Activated CD8-positive, alpha-beta memory T cell treated with anti-CD3 and anti-CD28 coated beads, Interleukin-2, amount 50 U/mL, for 48 hours (primary cell): ENCODE measurements at places on chromosomes 12 and 14.

- DNase-seq, result no peak
Observed at GRCh38 chr14:100350986-100351385, 27.8 kb downstream of the SLC25A47 start.

- no peak for DNase-seq
Observed at GRCh38 chr14:105281371-105282097, 19.3 kb downstream of the BRF1 start.

DNA sequence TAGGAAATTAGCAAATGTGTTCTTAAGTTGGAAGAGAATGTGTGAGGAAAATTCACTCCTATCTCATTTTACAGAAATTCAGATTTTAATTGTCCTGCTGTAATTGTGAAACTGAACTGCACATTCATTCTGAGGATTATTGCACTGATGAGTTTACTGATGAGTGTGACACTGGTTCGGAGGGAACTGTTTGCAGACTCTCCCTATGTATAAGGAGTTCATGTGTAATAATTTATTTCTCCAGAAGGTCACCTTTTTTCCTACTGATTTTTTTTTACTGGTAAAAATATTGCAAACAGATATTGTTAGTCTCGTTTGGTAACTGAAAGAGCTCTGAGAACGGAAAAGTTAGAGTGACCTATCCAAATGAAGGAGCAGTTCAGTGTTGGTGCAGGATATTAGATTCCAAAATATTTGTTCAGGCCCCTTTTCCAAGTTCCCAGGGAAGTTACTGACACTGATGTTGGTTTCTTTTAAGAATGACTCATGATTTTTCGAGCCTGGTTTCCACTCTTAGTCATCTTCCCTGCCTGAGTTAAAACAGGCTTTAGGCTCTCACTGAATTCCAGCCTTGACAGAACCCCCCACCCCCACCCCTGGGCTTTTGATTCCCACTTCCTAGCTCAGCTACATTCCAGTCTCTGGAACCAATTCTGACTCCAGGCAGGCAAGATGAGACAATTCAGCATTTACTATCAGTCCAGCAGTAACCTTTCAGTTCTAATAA, 18.4 kb downstream of the ANO6 start:
- no peak for DNase-seq

DNA sequence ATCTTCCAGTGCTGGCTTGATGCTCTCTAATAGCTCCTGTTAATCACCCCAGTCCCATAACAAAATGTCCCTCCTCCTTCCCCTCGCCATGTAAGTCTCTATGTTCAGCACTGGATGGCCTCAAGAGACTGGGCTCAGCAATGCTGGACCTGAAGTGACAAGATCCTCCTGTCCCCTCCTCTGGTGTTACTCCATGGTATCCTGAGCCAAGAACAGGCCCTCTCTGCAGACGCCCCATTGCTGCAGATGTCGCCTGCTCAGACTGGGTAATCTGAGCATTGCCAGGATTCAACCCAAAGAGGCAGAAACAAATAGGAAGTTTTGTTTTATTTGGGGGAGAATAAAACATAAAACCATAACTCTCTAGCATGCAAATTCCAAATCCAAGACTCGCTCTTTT, 149.7 kb downstream of the NTF3 start:
- DNase-seq, result no peak

GRCh38 chr12:51247523-51248206, 9.0 kb downstream of the DAZAP2 start:
- no peak for DNase-seq

- DNase-seq, result no peak
Observed at GRCh38 chr14:85291731-85292130, 238.2 kb upstream of the FLRT2 start.

- no peak for DNase-seq
Observed at GRCh38 chr14:94025720-94026119, 420 bp upstream of the OTUB2 start.

DNA sequence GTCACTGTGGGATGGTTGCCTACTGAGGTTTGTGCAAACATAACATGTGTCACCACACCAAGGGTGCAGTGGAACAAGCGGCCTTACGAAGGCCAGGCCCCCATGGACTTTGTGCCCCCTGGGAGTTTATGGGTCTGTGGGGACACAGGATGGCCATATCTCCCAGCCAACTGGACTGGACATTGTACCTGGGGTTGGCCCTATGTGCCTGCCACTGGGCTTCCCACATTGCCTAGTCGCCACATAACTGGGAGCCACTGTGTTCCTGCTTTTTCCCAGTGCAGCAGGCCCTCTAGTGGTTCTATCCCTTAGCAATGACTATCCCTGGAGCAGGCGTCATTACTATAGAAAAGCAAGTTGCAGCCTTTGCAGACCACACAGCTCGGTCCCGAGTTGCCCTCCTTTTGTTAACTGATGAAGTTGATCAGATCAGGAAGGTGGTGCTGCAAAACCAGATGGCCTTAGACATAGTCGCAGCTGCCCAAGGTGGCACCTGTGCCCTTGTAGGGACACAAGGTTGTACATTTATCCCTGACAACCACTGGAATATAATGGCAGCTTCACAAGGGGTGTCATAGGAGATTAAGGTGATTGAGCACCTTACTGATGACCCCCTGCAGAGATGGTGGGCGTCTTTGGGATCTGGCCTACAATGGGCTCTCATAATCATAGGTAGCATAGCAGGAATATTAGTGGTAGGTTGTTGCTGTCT, 15.2 kb upstream of the RNASE12 start:
- no peak for DNase-seq

- no peak for DNase-seq
Observed at GRCh38 chr12:117038919-117039318, 60.3 kb downstream of the TESC start.

DNA sequence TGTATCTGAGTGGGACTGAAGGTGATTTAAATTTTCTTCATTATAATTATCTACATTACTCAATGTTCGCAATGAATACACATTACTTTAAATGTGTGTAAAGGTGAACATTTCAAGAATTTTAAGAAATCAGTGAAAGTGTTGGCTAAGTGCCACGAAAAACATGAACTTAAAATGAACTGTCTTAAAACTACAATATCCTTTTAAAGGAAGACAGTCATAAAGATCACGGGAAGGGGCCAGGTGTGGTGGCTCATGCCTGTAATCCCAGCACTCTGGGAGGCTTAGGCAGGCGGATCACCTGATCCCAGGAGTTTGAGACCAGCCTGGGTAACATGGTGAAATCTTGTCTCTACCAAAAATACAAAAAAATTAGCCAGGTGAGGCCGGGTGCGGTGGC, 11.2 kb downstream of the MOK start:
- no peak for DNase-seq

- DNase-seq, result no peak
Observed at GRCh38 chr12:30582943-30583342, 112.7 kb downstream of the IPO8 start.

DNA sequence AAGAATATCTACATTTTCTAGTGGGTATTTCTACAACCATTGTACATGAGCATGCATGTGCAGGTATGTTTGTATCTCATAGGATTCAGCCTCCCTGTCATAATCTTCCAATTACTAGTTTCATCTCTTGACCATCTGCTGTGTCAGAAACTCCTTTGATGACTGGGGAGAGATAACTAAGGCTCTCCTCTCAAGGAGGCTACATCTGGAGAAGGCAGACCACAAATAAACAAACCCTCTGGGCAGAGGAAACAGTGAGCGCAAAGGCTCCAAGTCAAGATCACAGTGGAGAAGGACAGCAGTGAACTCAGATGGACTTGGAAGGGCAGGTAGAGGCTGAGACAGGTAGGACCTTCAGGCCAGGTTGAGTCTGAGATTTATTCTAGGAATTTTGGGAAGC, 166.4 kb downstream of the PELI2 start:
- DNase-seq, result no peak

DNA sequence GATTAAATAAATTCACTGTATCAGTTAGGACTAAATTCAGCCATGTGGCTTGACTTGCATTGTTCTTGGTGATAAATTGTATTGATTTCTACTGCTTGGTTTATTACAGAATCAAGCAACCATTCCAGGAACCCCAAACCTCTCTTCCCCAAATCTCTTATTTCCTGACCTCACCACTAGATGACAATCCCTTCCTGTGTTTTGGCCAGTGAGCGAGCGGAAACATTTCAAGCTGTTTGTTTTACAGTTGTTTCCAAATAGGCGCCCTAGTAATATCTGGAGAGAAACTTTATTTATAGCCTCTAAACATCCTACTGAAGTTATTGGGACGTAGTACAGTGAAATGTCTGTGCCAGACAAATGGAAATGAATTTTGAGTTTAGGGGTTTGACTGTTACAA, 161.1 kb downstream of the SNAPC1 start:
- no peak for DNase-seq

- no peak for DNase-seq
Observed at GRCh38 chr12:96045566-96045965, 10.2 kb upstream of the LTA4H start.

DNA sequence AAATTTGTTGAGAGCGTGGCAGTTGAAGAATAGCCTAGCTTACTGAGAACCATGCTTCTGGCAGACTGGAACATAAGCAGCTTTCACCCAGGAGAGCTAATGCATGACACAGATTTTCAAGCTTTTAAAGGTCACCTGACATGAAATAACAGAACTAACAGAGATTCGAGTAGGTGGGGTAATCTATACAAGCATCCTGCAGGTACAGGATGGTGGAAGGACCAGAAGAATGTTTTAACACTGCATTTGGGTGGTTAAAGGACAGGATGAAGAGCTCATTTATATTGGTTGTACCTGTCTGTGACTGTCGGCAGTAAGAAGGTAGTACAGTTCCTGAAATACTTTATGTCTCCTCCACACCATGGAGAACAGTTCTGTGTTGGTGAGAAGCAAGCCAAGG, 8.9 kb downstream of the PELI2 start:
- no peak for DNase-seq

DNA sequence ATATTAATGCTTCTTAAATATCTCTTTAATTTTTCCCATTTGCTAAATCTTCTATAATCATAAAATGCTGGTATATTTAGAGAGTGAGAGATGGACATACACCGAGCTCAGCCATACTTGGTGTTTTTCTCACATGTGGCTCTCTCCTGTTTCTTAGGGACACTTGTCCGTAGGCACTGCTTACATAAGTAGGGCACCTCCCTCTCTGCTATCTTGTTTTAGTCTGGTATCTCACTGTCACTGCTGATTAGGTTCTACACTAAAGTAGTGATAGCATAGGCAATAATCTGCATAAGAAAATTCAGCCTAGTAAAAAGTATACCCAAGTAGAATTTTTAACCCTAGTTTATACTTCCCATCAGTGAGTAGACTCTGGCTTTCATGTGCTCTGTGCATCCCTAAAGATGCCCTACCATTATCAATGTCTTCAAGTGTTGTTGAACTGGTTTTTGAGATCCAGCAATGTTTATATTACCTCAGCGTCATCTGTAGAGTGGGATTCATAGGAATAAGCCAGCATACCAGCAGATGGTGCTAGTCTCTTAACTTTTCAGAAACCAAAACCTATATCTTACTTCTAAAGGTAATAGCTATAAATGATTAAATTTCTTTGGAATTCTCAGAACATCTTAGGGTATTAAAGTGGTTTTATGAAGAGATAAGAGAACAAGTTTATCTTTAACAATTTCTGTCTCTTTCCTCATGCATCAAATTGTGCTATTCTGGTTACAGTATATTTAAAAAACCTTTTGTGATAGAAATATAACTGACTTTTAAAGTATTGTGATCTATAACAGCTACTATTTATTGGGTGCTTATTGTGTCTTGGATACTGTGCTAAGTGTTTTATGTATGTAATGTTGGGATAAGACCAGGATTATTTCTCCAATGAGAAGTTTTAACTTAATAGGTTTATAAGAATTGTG, 32.9 kb downstream of the ARID2 start:
- no peak for DNase-seq

- DNase-seq, result peak; percentile 73
Observed at GRCh38 chr14:22545842-22546721, 42.9 kb downstream of the DAD1 start.

GRCh38 chr12:46153268-46153872, 115.5 kb downstream of the SLC38A1 start:
- no peak for DNase-seq

- no peak for DNase-seq
Observed at GRCh38 chr12:68468036-68468435, 135.9 kb upstream of the MDM1 start.
